Neuronal stem cell (in vitro differentiated cells): ENCODE measurements at places on chromosomes 5 and 9.

GRCh38 chr9:124477211-124477647, 27.0 kb downstream of the ADGRD2 start:
- DNase-seq: no peak

- peak; percentile 18 for DNase-seq
Measured at GRCh38 chr5:54895816-54896341, 89.5 kb downstream of the ESM1 start.

GRCh38 chr5:58617241-58617640, 34.4 kb downstream of the RAB3C start:
- no peak for DNase-seq

DNA sequence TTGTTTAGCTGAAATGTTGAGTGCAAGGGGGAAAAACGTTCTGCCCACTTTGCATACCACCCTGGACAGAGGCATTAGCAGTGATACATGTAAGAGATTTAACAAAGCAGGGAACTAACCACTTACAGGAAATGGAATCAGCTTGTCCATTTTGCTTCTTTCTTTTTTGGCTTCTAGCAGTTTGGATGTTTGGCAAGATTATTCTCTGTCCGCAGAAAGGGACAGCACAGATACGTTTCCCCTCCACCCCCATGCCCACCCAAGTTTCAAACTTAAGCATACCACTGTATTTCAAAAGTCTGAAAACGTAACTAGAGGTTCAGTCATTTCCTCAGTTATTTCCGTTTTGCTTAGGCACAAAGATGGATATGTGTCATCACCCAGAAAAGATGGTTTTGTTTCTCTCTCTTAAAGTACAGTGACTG, 118.4 kb downstream of the GDNF start:
- no peak for DNase-seq
